Activated CD4-positive, alpha-beta T cell treated with anti-CD3 and anti-CD28 coated beads for 1 hour (primary cell): ENCODE measurements at places on chromosomes 16 and 17.

DNA sequence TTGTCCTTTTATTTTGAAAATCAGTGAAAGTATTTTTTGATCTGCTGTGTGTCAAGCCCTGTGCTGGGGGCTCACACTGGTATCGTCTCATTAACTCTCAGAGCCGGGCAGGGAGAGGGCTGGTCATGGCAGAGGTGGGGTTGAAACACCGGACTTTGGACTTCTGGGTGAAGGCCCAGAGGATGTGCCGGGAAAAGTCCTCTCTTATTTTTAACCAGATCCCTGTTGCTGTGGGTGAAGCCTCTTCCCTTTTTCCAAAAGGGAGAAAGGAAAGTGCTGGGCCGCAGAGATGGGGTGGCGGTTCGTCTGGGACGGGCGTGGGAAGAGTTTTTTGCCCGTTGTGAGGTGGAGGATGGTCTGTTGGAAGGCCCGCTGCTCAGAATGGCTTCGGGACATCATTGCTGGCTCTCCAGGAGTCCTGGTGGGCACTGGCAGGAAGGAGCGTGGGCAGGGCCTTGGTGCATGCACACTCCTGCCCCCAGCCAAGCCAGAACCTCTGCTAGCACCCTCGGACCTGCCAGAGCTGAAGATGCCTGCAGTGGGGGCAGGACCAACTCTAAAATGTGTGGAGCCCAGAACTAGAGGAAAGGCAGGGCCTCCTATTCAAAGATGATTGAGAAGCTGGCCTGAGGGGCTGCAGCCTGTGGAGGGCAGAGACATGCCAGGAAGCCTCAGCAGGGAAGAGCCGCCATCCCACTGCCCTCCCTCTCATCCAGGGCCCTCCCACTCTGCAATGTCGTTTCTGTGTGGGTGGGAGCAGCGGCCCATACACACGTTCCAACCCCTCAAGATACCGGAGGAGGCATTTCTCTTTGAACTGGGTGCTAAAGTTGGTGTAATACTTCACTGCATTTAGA is 213.2 kb downstream of the CCDC182 start:
- DNase-seq: no peak

DNA sequence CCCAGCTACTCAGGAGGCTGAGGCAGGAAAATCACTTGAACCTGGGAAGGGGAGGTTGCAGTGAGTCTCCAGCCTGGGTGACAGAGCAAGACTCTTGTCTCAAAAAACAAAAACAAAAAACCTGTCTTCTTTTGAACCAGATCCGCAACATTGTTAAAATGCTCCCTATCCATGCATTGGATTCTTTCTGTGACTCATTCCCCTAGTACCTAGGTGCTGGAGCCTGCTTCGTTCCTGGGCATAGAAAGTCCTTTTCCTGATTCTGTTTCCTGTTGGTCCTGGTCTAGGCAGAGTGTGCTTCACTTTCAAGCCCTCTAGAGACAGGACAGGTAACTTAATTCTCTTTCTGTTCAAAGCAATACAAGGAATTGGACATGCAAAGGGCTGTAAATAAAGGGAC is 5.2 kb downstream of the EPN2 start:
- DNase-seq: no peak

DNA sequence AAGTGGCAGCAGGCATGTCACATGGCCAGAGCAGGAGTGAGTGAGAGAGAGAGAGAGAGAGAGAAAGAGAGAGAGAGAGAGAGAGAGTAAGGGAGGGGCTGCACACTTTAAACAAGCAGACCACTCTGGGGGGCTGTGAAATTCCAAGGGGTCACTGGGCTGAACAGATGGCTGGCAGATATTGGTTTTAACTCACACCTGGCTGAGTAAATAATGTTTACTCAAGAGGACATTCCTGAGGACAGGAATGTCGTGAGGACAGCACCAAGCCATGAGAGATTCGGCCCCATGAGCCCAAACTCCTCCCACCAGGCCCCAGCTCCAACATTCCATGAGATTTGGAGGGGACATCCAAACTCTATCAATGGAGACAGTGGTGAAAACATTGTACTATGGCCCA is 269.7 kb downstream of the CBLN1 start:
- DNase-seq: no peak

- no peak for DNase-seq
Measured at GRCh38 chr16:55651841-55652824, 3.7 kb upstream of the SLC6A2 start.

- no peak for DNase-seq
Measured at GRCh38 chr16:56409195-56409594, 16.1 kb downstream of the AMFR start.

DNA sequence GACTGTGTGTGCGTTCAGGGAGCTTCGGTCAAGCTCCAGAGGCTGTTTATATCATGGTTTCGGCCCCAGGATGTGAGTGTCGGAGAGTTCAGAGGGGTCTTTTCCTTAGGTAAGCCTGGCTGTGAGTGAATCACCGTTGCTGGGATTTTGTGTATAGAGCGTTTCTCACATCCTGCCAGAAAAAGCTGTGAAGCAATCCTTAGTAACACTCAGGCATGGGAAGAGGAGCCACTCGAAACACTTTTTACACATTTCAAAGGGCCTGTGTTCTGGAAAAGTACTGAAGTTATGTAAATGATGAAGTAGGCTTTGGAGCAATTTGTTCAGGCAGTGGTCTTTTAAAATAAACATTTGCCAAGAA is 662 bp downstream of the PGS1 start:
- DNase-seq: no peak

DNA sequence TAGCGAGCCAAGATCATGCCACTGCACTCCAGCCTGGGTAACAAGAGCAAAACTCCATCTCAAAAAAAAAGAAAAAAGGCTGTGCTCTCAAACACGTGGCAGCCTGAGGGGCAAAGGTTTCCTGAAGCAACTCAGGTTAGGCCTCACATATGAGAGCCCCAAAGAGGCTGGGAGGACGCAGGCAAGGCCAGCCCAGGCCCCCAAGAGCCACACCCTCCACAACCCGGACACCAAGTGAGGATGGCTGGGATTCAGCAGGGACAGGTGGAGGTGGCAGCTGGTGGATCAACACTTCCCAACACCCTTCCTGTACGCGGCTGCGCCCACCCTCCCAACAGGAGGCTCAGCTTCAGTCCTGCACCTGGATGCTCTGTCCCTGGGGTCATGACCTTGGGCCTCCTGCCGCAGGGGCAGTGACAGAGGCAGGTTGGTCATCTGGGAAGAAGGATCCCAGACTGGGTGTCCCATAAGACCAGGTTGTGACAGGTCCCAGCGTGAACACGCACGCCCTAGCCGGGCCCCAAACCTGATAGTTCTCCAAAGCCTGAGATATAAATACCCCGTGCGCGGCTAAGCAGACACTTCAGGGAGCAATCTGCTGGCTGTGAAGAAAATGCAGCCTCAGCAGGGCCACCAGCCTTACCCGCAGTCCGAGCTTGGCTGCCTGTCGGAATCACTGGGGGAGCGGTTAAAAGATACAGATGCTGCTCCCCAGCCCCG is 78.1 kb downstream of the TIMM22 start:
- no peak for DNase-seq

DNA sequence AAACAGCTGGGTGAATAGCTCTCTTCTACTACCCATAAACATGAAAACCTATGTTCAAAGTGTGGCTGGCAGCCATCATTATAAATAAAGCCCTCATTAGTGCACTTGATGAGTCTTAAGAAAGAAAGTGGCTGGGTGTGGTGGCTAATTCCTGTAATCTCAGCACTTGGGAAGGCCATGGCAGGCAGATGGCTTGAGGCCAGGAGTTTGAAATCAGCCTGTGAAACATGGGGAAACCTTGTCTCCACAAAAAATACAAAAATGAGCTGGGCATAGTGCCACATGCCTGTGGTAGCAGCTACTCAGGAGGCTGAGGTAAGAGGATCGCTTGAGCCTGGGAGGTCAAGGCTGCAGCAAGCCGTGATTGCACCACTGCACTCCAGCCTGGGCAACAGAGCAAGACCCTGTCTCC is 28.3 kb upstream of the APPBP2 start:
- no peak for DNase-seq

- DNase-seq: no peak
Measured at GRCh38 chr17:66992911-66993442, 28.5 kb downstream of the CACNG4 start.

DNA sequence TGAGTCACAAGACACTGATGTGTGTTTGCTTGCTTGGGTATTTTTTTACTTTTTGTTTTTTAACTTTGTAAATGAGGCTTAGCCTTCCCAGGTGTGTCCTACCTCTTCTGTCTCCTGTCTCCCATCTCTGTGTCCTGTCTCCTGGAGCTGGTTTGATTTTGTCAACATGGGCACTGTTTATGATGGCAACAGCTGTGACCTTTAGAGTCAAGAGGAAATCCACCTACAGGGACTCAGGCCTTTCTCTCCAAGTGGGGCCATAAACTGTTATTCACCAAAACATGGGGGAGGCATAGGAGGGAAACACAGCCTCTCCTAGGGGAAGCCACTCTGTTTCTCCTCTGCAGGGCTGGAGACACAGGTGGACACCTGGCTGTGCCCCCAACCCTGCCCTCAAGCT is 13.1 kb upstream of the PLCG2 start:
- DNase-seq: no peak

DNA sequence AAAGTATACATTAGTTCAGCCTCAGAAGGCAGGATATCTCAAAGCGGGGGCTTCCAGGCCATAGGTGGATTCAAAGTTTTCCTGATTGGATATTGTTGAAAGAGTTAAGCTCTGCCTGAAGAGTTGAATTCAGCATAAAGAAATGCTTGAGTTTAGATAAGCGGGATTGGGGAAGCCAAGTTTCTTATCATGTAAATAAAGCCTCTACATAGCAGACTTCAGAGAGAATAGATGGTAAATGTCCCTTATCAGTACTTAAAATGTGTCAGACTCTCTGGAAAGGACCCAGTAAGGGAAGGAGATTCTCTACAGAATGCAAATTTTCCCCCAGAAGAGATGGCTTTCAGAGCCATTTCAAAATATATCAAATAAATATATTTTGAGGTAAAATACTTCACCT is 423.5 kb downstream of the SHISA9 start:
- no peak for DNase-seq
